Natural killer cell (primary cell): ENCODE measurements at places on chromosomes 7 and 10. TPM values are rescaled to one million over a fixed set of nuclear protein-coding genes. Genes with fewer than 3 reads are reported as not detected.

The CAMK2B gene
- total RNA-seq, result not detected

The ZNF33A gene
- total RNA-seq, result 34.1 TPM

The POLR2J2 gene
- 63.8 TPM for total RNA-seq

The WEE2 gene
- total RNA-seq, result 0.68 TPM

The ZNF862 gene
- total RNA-seq, result 28.9 TPM

The HELLS gene
- 10.4 TPM for total RNA-seq

The CLIP2 gene
- 14.7 TPM for total RNA-seq

The GPC2 gene
- total RNA-seq, result 2.3 TPM

The CYP17A1 gene
- not detected for total RNA-seq

The OR2A12 gene
- total RNA-seq, result not detected

The MMP21 gene
- 0.32 TPM for total RNA-seq

The AZGP1 gene
- not detected for total RNA-seq

The LRRC18 gene
- not detected for total RNA-seq

The NODAL gene
- total RNA-seq, result not detected

The RADIL gene
- total RNA-seq, result not detected

The TRPV6 gene
- not detected for total RNA-seq

The LANCL2 gene
- 7.2 TPM for total RNA-seq

The TRPV5 gene
- not detected for total RNA-seq

The ZNF248 gene
- 6.3 TPM for total RNA-seq
